ENCODE measurements at places on chromosomes 13 and 19. TPM values are rescaled to one million over a fixed set of nuclear protein-coding genes. Genes with fewer than 3 reads are reported as not detected.

ZNF729 gene
- not detected for total RNA-seq

PLK5 gene
- not detected for total RNA-seq

CABP5 gene
- not detected for total RNA-seq

MCF2L gene
- total RNA-seq, result 2.6 TPM

LILRB2 gene
- total RNA-seq, result not detected

KPTN gene
- 3.2 TPM for total RNA-seq

CGB5 gene
- total RNA-seq, result not detected

CERS1 gene
- total RNA-seq, result 4.4 TPM

WTIP gene
- total RNA-seq, result 52.2 TPM
